ENCODE measurements at places on chromosomes 12 and 14.

GRCh38 chr14:67188326-67188725 lies 914 bp upstream of the GARIN2 start:
- DNase-seq = no peak

DNA sequence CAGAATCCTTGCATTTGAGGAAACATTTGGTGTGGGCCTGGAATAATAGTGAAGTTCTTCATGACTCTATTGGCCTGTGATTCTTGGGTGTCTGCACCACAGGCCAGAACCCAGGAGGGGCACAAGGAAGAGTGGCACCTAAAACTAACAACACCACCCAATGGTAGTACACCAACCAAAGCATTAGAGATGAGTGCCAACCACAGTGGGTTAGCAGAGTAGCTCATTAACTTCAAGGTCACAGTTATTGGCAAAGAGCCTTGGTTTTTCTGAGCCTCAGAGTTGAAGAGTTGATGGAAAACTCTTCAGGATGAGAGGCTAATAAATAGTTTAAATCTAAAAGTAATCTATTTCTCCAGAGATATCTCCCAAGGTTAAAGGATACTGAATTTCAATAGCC lies 57.0 kb downstream of the HELB start:
- DNase-seq = no peak

GRCh38 chr12:70798016-70798783 lies 122.3 kb downstream of the PTPRR start:
- DNase-seq = no peak

GRCh38 chr12:106195621-106196027 lies 52.2 kb downstream of the CKAP4 start:
- peak; percentile 25 for DNase-seq

- DNase-seq = no peak
Measured at GRCh38 chr12:86698641-86698980, 442.4 kb upstream of the MGAT4C start.

- DNase-seq = no peak
Measured at GRCh38 chr12:121224591-121224990, 14.7 kb downstream of the P2RX4 start.

- no peak for DNase-seq
Measured at GRCh38 chr12:104136577-104136976, 1.4 kb downstream of the NFYB start.

DNA sequence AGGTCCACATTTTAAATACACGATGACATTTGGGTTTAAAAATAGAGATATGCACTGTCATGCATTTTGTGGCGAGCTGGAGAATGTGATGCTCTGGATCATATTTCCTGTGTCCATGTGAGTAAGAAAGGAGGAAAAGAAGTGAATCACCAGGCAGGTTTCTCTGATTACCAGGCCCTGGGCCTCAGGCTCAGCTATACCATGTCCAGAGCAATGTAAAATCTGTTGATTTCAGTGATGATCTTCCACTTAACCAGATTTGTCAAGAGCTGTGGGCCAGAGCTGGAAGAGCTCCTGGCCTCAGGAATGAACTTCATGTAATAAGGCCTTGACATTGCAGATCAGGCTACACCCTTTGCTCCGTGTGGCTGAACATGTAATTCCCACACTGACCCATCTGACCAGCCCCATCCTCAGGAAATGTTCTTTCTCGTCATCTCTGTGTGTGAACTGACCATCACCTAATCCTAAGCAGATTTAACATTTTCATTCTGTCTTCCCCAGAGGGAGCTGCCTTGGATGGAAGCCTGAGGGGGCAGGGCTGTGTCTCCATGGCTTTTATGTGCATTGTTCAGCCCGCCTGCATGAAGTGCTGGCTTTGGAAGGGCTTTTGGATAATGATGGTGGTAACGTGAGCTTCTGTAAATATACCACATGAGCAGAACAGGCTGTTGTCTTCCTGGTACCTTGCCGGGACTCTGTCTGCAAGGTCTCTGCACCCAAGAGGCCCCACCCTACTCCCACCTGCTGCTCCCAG lies 54.5 kb downstream of the CRACR2A start:
- no peak for DNase-seq

GRCh38 chr12:82870771-82871377 lies 184.2 kb downstream of the TMTC2 start:
- DNase-seq = no peak

DNA sequence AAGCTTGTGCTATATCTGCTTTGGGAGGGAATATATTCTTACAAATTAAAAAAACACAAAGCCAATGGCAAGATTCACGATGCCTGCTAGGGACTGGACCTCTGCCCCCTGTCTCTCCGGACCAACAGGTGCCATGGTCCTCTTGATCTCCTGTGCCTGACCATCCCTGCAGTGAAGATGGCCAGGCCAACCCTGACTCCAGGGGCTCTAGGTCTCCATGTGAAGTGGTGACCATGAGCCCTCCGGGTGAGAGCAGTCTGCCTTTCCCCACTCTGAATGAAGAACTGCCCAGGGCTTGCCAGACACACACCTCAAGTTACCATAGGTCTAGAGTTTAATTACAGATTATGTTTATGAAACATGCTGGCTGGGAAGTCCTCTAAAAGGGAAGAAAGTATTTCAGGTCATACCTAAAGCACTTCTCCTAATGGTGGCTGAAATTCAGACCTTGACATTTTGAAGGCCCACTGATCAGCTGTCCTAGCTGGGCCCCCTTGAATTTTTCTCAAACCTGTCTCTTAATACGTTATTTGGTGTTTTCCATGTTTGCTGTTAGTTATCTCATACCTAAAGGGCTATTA lies 1.4 kb downstream of the ARHGDIB start:
- DNase-seq = no peak

- DNase-seq = no peak
Measured at GRCh38 chr14:24695265-24696241, 61.6 kb upstream of the GZMB start.

- no peak for DNase-seq
Measured at GRCh38 chr14:30077946-30078345, 150.3 kb upstream of the PRKD1 start.

- peak; percentile 72 for DNase-seq
Measured at GRCh38 chr12:118103601-118104382, at the start of gene VSIG10. Gene VSIG10 (minus strand): TSS chr12:118104011. CDS start chr12:118103671, 340 bp downstream.

DNA sequence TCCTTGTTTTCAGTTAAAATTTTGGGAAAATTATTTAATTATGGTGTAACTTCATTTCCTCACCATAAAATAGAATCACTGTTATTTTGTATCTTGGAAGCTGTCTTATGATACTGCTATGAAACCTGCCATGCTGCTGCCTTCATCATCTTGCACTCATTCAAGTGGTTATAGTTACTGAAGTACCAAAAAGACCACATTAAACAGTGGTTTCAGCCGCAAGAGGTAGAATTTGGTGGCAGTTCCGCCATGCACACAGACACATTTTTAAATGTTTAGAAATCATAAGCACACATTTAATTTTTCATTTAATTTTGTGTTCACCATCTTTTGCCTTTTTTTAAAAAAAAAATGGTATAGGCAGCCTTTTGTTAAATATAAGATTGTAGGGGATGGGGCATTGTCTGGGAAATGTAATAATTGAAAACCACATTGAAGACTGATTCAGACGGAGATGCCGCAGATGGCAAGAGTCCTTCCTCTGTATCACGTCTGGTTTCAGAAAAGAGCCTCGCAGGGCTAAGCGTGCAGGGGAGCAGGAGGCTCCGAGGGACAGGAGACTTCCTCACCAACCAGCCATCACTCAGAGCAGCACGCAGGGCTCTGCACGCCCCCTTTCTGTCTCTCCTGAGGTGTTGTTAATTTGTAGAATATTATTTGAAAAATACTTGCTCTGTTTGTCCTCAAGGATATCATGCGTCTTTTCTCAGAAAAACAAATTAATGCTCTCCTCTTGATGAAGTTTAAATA lies 115.2 kb upstream of the PELI2 start:
- DNase-seq = no peak

GRCh38 chr12:56029166-56029519 lies 8.3 kb downstream of the IKZF4 start:
- DNase-seq = no peak

DNA sequence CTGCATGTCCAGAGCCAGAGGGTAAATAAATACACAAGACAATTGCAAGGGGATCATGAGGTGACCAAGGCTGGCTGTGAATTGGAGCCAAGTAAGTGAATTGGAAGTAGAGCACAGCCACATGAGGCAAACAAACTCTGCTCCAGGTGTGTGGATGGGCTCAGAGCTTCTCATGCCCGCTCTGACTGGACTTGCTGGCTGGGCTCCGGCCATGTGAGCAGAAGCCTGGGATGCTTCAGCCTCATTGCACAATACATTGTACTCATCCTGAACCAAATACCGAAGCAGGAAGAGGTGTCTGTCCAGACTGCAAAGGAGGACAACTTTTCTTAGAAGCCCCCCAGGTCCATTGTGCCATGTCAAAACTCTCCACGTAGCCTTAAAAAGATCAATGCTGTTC lies 193.0 kb downstream of the TTC8 start:
- no peak for DNase-seq

- DNase-seq = no peak
Measured at GRCh38 chr12:130316251-130316650, 21.4 kb upstream of the PIWIL1 start.

Measured in HuH-7 (cell line).